ENCODE measurements at places on chromosomes 2 and 18.

GRCh38 chr18:35155398-35156117 is 85.3 kb upstream of the ZNF397 start:
- H3K27me3 ChIP-seq: no peaks in the 10 kb centered on the region
- H3K4me3 ChIP-seq: no peak overlapping the region
- no peak for DNase-seq
- no peaks in the 10 kb centered on the region for H3K36me3 ChIP-seq
- no peak overlapping the region for H3K27ac ChIP-seq

GRCh38 chr2:144511226-144511810 is 8.6 kb downstream of the ZEB2 start:
- H3K4me1 ChIP-seq: peaks cover 78% of the 10 kb centered on the region
- H3K4me3 ChIP-seq: peak overlapping the region; percentile 76
- no peak for DNase-seq
- H3K27me3 ChIP-seq: peaks cover 2% of the 10 kb centered on the region
- no peaks in the 10 kb centered on the region for H3K36me3 ChIP-seq
- peak overlapping the region; percentile 95 for H3K27ac ChIP-seq

- no peaks in the 10 kb centered on the region for H3K36me3 ChIP-seq
- no peak for DNase-seq
- no peak overlapping the region for H3K4me3 ChIP-seq
- H3K27ac ChIP-seq: no peak overlapping the region
- no peaks in the 10 kb centered on the region for H3K4me1 ChIP-seq
Observed at GRCh38 chr2:58604096-58604495, 363.0 kb upstream of the FANCL start.

GRCh38 chr2:209988010-209988409 is 14.4 kb upstream of the RPE start:
- no peak for DNase-seq
- H3K4me3 ChIP-seq: no peak overlapping the region
- no peaks in the 10 kb centered on the region for H3K4me1 ChIP-seq
- no peak overlapping the region for H3K27ac ChIP-seq
- no peaks in the 10 kb centered on the region for H3K27me3 ChIP-seq

- DNase-seq: no peak
- H3K4me1 ChIP-seq: no peaks in the 10 kb centered on the region
- no peak overlapping the region for H3K27ac ChIP-seq
- H3K4me3 ChIP-seq: no peak overlapping the region
- no peaks in the 10 kb centered on the region for H3K36me3 ChIP-seq
Observed at GRCh38 chr2:236796236-236796635, 226.6 kb downstream of the ACKR3 start.

DNA sequence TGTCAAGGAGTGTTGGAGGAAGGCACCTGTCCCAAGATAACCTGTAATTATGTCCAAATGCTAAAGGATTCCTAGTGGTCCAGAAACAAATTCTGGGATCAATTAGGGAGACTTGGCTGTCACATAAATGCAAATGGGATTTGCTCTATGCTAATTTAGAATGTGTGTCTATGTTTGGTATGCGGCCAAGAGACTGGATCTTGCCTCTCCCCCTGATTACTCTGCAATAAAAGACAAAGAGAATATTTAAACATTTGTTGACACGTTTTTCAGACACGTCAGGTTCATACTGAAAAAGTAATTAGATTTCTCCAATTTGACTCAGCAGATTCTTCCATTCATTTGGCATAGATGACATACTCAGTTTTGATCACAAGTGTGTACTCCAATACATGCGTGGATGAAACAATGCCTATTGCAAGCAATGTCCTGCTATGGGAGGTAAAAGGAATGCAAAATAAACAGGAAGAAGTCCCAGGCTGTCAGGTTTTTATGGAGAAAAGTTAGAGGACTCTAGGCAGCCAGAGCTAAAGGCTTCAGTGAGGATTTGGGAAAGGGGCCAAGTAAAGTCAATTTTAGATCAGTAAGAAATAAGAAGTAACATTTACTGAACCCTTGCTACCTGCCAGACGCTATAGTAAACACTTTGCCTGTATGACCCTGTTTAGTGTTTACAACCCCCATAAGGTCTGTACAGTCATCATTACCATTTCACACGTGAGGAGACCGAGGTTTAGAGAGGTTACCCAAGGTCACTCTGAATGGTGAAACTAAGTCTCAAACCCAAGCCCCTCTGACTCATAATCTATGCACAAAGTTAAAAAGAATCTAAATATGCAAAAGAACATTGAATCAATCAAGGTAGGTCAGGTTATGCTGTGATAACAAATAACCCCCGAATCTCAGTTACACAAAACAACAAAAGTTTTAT is 7.8 kb downstream of the ANTXR1 start:
- no peak overlapping the region for H3K4me3 ChIP-seq
- H3K36me3 ChIP-seq: no peaks in the 10 kb centered on the region
- no peak overlapping the region for H3K27ac ChIP-seq
- no peak for DNase-seq
- H3K4me1 ChIP-seq: peaks cover 17% of the 10 kb centered on the region

DNA sequence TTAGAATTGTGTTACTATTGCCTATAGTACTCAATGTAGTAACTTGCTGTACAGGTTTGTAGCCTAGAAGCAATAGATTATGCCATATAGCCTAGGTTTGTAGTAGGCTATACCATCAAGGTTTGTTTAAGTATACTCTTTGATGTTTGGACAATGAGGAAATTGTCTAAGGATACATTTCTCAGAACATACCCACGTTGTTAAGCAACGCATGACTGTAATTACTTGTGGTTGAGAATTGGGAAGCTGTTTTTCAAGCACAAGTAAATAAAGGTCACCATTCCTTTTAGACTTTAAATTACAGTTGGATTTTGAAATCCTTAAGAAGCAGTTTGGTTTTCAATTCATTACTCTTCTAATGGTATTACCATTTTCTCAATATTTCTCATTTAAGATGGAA is 89.8 kb upstream of the KCNH7 start:
- H3K27me3 ChIP-seq: no peaks in the 10 kb centered on the region
- no peak overlapping the region for H3K4me3 ChIP-seq
- H3K4me1 ChIP-seq: no peaks in the 10 kb centered on the region
- DNase-seq: no peak
- H3K27ac ChIP-seq: no peak overlapping the region

- H3K4me1 ChIP-seq: no peaks in the 10 kb centered on the region
- H3K36me3 ChIP-seq: no peaks in the 10 kb centered on the region
- DNase-seq: no peak
- no peak overlapping the region for H3K4me3 ChIP-seq
- H3K27ac ChIP-seq: no peak overlapping the region
Observed at GRCh38 chr2:219969508-219969907, 342.1 kb downstream of the SLC4A3 start.

- no peaks in the 10 kb centered on the region for H3K36me3 ChIP-seq
- DNase-seq: no peak
Observed at GRCh38 chr18:46856973-46857372, 60.3 kb downstream of the PIAS2 start.

GRCh38 chr2:230905448-230906421 is 19.3 kb downstream of the GPR55 start:
- DNase-seq: no peak
- no peaks in the 10 kb centered on the region for H3K4me1 ChIP-seq
- no peak overlapping the region for H3K4me3 ChIP-seq
- H3K27ac ChIP-seq: no peak overlapping the region
- no peaks in the 10 kb centered on the region for H3K36me3 ChIP-seq
- peaks cover 6% of the 10 kb centered on the region for H3K27me3 ChIP-seq

DNA sequence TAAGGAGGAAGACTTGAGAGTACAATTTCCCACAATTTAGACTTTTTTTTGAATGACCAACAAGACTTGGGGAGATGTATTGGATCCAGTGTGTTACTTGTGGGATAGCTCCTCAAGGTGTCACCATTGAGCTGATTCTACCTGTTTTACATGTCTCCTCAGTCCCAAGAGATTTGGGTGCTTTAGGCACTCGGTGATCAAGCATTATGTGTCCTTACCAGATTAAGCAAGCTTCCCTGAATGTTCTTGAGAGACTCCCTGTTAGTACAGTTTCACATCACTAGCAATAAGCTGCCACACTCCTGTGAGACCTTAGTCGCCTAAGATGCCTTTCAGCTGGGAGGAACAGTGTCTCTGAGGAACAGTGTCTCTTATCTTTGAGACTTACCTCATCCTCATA is 384.3 kb upstream of the SYT4 start:
- no peak overlapping the region for H3K4me3 ChIP-seq
- H3K36me3 ChIP-seq: no peaks in the 10 kb centered on the region
- H3K27me3 ChIP-seq: no peaks in the 10 kb centered on the region
- H3K4me1 ChIP-seq: no peaks in the 10 kb centered on the region

- H3K4me1 ChIP-seq: peaks cover 16% of the 10 kb centered on the region
- no peaks in the 10 kb centered on the region for H3K27me3 ChIP-seq
- no peak overlapping the region for H3K4me3 ChIP-seq
- no peaks in the 10 kb centered on the region for H3K36me3 ChIP-seq
- no peak overlapping the region for H3K27ac ChIP-seq
Observed at GRCh38 chr2:102621630-102622029, 2.3 kb downstream of the SLC9A2 start.

GRCh38 chr2:131127076-131127475 is 21.9 kb downstream of the PLEKHB2 start:
- no peaks in the 10 kb centered on the region for H3K27me3 ChIP-seq
- peaks cover 45% of the 10 kb centered on the region for H3K36me3 ChIP-seq
- no peak overlapping the region for H3K27ac ChIP-seq
- peaks cover 32% of the 10 kb centered on the region for H3K4me1 ChIP-seq
- DNase-seq: no peak

GRCh38 chr2:54103454-54104314 is 11.7 kb upstream of the ACYP2 start:
- H3K27me3 ChIP-seq: no peaks in the 10 kb centered on the region
- H3K36me3 ChIP-seq: no peaks in the 10 kb centered on the region
- H3K4me3 ChIP-seq: no peak overlapping the region
- H3K27ac ChIP-seq: no peak overlapping the region
- DNase-seq: no peak
